AG04449 (cell line): ENCODE measurements at places on chromosomes 6 and 20.

DNA sequence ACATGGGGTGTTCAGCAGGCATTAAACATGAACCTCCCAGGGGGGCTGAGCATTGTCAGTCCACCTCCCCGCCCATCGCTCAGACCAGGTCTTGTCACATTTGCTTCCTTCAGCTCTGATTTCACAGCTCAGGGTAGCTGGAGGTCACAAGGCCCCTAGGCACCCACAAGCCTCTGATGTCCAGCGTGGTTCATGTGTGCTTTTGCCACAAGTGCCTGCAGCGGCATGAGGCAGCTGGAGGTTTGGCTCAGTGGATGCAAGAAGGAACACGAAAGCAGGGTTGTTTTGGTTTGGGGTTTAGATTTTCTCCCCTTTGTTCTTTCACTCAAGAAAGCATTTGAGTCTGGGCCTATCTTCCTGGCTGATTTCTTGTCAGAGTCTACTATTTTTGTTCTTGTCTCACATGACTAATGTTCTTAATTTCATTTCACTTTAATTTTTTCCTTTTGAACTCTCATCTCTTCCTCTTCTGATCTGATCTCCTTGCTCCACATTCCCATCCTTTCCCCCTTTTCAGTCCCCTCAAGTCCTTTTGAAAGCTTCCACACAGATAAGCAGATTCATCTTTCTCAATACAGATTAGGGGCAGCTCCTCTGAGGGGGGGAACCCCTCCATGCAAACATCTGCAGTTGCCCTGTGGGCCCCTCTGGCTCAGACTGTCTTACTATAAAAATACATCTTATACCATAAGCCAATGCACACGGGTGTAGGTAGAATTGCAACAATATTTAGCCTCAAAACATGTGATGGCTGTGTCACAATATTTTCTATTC is 68.1 kb upstream of the CEP85L start:
- DNase-seq: no peak

DNA sequence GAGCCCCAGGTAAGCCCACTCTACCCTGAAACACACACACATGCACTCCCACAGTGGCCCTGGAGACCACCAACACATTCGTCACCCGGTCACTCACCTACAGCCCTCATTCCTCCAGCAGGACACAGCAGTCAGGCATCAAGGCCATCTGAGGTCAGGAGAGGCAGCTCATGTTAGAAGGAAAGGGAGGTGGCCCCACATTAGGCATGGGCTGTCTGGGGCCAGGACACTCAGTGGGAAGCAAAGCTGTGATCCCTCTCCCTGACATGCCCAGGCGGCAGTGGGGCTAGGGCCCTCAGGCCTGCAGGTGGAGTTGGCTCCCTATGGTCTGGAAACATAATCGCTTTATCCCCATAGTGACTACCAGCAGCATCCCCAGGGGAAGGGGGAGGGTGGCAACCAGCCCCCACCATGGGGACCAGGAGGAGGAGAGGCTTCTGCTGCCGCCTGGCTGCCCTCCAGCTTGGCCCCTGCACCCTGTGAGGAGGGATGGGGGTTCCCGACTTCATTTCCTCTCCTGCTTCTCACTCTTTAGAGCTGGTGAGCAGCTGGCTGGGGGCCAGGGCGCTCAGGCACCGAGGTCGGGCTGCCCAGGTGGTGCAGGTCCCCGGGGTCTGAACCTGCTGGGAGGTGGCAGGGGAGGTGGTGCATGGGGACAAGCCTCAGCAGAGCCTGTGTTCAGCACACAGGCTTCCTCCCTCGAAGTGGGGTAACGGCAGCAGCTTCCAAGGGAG is 76.6 kb upstream of the CST7 start:
- no peak for DNase-seq

- DNase-seq: no peak
These were observed 134.7 kb downstream of the BTBD9 start for GRCh38 chr6:38504996-38505395.

DNA sequence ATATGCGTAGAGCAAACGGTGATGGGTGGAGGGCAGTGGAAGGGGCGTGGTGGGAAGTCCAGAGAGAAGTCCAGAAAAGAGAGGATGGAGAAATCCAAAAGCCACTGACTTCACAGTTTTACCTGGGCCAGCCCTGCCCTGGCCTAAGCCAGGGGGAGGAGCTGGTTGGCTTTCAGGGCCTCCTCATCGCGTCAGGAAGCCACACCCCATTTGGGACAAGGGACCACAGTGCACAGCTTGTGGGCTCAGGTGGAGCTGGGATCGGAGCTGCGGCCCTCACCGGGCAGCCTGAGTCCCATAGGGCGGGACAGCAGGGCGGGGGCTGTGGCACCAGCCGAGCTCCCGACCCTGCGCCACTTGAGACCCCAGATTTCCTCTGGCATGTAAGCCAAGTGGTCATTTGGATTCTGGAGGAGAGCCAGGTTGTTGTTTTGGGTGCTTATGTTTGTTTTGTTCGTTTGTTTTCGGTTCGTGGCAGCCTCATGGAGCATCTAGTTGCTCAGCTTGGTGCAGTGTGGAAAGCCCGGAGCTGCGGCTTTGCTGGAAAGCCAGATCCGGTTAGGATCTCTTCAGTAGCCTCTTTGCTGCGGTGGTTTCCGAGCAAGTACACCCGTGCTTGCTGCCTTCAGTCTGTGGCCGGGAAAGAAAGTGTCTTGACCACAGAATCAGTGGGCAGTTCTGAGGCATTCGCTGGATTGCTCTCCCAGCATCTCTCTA is 42.2 kb downstream of the RIOK1 start:
- no peak for DNase-seq

DNA sequence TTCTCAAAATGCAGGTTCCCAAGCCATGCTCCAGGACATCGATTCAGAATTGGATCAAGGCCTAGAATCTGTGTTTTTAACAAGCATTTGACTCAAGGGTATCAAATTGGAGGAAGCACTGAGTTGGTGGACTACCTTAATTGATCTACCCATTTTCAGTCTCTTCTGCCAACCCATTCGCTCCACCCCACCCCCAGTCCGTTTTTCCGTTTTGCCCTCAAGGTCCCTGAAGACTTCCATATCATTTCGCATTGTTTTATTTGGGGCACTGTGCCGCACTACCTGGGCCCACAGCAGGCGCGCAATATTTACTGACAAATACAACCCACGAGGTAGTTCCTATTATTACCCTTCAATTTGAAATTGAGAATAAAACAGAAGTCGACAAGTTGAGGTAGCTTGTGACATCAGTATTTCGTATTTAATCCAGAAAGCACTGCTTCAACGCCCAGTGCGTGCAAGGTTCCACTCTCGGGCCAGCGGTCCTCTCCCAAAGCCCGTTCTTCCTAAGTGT is 557 bp upstream of the DHX35 start:
- no peak for DNase-seq

GRCh38 chr6:112439432-112439831 is 92.3 kb downstream of the RFPL4B start:
- DNase-seq: no peak

GRCh38 chr6:3929281-3929798 is 80.2 kb downstream of the FAM50B start:
- peak; percentile 96 for DNase-seq

- DNase-seq: no peak
These were observed 824.8 kb upstream of the FLRT3 start for GRCh38 chr20:15162079-15162647.

DNA sequence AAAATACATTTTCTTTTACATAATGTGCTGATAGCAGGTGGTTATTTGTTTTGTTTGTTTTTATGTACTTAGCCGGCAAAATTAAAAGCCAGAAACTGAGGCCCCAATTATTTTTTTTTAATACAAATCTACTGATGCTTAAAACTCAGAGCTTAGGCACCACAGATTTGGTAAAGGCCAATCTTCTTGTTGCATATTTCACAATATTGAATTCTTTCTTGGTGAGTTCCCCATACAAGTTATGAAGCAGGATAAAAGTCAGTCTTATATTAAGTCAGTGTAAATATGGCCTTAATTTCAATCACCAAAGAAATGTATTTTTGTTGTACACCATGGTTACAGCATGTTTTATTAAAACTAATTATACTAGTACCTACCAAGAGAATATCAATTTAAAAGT is 16.3 kb upstream of the ZDHHC14 start:
- DNase-seq: no peak

GRCh38 chr6:118537574-118537973 is 10.5 kb upstream of the PLN start:
- no peak for DNase-seq

GRCh38 chr20:13283869-13284829 is 63.1 kb downstream of the ISM1 start:
- DNase-seq: no peak

- peak; percentile 92 for DNase-seq
These were observed 18.3 kb downstream of the HMGN4 start for GRCh38 chr6:26556263-26557070.

DNA sequence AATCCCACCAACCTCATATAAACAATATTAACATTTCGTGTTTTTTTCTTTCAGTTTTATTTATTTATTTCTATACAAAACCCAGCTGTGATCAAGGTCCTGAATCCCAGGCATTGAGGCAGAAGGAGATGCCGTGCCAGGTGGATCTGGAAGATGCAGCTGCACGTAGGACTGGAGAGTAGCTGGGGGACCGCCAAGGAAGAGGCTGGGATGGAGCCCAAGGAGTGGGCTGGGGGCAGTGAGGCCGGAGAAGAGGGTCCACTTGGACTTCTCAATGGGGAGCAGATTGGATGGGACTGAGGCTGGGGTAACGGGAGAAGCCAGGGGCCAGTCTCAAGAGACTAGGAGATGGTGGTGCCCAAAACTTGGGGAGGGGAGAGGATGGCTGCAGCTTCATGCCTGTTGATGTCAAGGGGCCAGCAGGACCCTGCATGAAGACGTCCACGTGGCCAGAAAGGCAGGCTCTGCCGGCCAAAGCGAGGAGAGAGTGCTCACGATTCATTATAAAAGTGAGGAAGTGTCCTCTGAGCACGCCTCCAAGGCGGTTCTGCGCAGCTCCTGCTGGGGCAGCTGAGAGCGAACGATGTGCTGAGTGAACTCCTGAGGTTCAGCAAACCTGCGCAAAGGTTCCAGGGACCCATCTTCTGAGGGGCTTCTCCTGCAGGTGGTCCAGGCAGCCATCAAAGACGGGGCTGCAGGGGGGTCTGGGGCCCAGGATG is 110.3 kb downstream of the BMP7 start:
- no peak for DNase-seq

- DNase-seq: no peak
These were observed 6.2 kb downstream of the TMEM242 start for GRCh38 chr6:157316871-157317814.

DNA sequence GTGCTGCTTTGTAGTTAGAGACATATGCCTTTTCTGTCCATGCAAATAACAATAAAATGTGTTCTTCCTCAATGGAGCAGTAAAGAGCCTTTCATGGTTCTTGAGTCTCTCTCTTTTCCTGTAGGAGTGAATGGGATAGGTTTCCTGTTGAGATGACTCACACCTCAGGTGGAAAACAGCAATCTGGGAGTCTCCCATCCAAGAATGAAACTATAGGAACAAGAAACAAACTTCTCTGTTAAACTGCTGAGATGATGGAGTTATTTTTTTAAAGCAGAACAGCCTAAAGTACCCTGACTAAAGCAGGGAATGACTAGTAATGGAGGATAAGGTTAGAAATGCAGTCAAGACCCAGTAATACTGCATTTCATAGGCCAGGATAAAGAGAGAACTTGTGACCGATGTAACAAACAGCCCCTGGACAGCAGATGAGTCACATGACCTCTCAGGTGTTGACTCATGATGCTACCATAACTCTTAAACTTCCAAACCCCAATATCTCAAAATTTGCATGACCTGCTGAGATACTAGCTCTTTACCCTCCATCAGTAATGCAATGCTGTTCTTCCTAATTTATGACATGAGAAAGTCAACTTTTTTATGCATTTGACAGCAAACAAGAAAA is 548.9 kb downstream of the CBLN4 start:
- DNase-seq: no peak

GRCh38 chr6:40054602-40055001 is 120.3 kb upstream of the MOCS1 start:
- DNase-seq: no peak

- DNase-seq: no peak
These were observed 95.9 kb upstream of the FOXQ1 start for GRCh38 chr6:1215884-1216487.

GRCh38 chr6:87904011-87904410 is 143.6 kb upstream of the SPACA1 start:
- no peak for DNase-seq

- DNase-seq: no peak
These were observed 47.3 kb upstream of the ADGRG6 start for GRCh38 chr6:142254513-142254912.

- no peak for DNase-seq
These were observed 1.2 kb upstream of the RIPOR3 start for GRCh38 chr20:50692552-50692933.

GRCh38 chr6:10411971-10412460 is 2.9 kb downstream of the TFAP2A start:
- no peak for DNase-seq

GRCh38 chr6:4010048-4010447 is 68.9 kb downstream of the FAM217A start:
- no peak for DNase-seq

DNA sequence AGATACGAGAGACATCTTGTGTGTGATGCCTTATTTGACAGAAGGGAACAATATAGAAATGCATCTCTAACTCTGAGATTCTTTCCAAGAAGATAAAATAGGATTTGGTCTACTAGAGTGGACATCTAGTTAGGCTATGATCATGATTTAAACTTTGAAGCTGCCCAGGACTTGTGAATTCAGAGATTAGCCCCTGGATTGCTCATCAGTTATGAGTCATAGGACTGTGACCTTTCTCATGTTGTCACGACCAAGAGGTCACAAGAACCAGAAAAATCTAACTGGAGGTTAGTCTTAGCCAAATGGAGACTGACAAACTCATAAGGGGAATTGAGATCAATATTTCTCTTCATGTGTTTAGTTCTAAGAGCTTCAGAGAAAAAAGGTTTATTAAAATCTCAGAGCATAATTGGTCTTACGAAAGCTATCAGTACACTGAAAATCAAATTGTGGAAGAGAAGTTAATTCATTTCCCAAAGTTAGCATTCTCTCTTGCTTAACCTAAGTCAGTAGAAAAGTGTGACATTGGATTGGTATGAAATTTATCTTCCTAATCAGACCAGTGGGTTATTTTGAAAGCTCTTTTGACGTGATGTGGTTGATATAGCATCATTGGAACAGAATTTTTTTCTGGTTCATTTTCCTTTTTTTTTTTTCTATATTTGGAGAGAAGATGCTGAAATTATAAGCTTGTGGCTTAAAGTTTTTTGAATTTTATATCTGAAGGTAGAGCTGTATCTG is 245.7 kb downstream of the RNF144B start:
- no peak for DNase-seq

GRCh38 chr6:111161650-111162049 is 74.3 kb downstream of the SLC16A10 start:
- DNase-seq: no peak

- DNase-seq: no peak
These were observed 19.0 kb downstream of the SMAP1 start for GRCh38 chr6:70686548-70687133.

DNA sequence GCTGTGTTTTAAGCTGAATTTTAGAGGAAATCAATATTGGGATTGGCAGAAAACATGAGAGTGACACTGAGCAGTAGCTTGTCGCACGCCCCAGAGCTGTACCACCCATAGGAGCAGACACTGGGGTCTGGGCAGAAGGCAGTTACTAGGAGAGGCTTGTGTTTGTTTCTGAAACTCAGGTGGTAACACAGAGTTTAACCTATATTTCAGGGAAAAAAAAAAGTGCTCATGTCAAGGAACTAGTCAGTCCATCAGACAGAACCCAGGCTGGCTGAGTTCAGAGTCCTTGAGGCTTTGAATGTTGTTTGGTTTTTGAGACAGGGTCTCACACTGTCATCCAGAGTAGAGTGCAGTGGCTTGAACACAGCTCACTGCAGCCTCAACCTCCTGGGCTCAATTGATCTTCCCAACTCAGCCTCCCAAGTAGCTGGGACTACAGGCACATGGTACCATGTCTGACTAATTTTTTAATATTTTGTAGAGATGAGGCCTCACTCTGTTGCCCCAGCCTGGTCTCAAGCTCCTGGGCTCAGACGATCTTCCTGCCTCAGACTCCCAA is 6.6 kb downstream of the SLC22A1 start:
- DNase-seq: no peak
